ENCODE measurements at places on chromosomes 6 and 20.

DNA sequence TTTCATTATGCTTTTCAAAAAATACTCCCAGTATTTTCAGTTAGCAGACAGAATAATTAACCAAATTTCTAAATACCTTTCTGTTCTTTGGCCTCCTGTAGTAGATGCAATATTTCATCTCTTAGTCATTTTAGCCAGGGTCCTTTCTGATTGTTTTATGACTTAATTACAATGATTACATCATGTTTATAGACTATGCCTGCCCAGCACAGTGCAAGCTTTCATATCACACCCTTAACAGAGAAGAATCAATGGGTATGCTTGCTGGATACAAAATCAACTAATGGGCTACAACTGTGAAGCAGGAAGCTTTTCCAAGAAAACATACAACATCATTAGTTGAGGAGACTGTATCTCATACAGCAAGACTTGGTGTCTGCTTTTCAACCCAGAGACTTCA, 119.8 kb upstream of the NRSN1 start:
- no peak for DNase-seq

- no peak for DNase-seq
Observed at GRCh38 chr6:79686707-79687309, 55.7 kb downstream of the SH3BGRL2 start.

- DNase-seq, result no peak
Observed at GRCh38 chr6:128754658-128755256, 128.2 kb upstream of the LAMA2 start.

GRCh38 chr6:1629316-1629715, 19.6 kb downstream of the FOXC1 start:
- DNase-seq, result no peak

- no peak for DNase-seq
Observed at GRCh38 chr6:11275598-11275997, 43.1 kb upstream of the NEDD9 start.

DNA sequence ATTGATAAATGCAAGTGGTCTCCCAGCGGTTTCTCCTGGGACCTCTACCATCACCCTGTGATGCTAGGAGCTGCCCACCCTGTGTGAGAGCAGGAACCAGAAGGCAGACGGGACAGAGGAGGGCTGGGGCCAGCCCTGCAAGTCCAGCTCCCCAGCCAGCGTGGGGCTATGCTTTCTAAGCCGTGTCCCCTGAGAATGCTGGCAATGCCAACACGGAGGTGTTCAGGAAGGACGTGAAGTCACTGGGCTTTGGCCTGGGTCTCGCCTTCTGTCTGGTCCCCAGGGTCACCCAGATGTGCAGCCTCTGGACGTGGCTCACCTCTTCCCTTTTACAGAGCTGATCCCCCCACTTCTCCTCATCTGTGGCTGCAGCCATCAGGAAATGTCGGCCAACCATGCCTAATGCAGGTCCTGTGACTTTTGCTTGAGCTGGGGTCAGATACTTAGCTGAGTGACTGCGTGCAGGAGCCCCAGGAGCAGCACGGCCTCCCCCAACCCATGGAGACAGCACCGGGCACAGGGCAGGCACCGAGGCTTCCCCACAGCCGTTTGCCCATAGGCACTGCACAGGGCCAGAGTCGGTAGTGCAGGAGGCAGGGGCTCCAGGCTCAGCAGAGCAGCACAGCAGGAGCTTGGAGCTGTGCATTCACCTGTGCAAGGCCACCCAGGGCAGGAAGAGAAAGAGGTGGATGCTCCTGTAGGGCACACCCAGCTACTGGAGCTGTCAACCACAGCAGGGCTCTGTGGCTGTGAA, 66.2 kb downstream of the GNAS-AS1 start:
- DNase-seq, result no peak

- no peak for DNase-seq
Observed at GRCh38 chr6:136089876-136090275, 160.2 kb downstream of the MTFR2 start.
